Stimulated activated CD4-positive, alpha-beta T cell treated with anti-CD3 and anti-CD28 coated beads, Interleukin-4, amount 100 ng/mL, for 48 hours (primary cell): ENCODE measurements at places on chromosomes 1 and 21.

GRCh38 chr1:219460896-219461815 is 151.7 kb downstream of the ZC3H11B start:
- no peak for DNase-seq

GRCh38 chr1:116873680-116874271 is 35.9 kb upstream of the PTGFRN start:
- DNase-seq = no peak

GRCh38 chr1:87176514-87176913 is 152.2 kb upstream of the LMO4 start:
- DNase-seq = no peak

GRCh38 chr1:199205740-199206441 is 567.1 kb downstream of the PTPRC start:
- no peak for DNase-seq

DNA sequence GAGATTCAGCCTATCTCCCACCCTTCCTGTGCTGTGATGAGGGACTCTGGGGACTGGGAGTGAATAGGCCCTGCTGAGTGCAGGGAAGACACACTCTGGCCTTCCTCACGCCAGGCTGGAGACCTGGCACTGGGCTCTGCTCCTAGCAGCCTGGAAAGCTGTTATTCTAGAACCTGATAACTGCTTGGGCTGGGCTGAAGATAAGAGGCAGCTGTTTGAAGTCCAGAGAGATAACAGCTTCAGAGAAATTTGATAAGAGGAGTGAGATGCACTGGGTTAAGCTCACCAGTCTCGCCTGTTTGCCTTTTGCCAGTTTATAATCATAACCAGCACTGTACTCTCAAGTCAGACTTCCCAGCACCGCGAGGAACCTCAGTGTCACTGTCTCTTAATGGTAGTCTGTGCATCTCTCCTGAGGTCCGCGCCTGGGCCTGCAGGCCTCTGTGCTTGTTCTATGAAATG is 46.6 kb upstream of the GPR37L1 start:
- DNase-seq = no peak

GRCh38 chr1:12539705-12540579 is 78.1 kb downstream of the DHRS3 start:
- DNase-seq = no peak
